CD4-positive, alpha-beta T cell treated with Interleukin-17A for 4 hours (primary cell): ENCODE measurements at places on chromosomes 12 and 14.
A peak's percentile ranks its signal among the peaks of the same experiment; 100 is the strongest.

GRCh38 chr14:22329371-22329770 is 259.7 kb downstream of the DAD1 start:
- no peak for DNase-seq

GRCh38 chr12:11981121-11981733 is 89.5 kb upstream of the BCL2L14 start:
- DNase-seq = peak; percentile 53

- DNase-seq = peak; percentile 53
Measured at GRCh38 chr12:388541-389141, 479 bp downstream of the KDM5A start.

DNA sequence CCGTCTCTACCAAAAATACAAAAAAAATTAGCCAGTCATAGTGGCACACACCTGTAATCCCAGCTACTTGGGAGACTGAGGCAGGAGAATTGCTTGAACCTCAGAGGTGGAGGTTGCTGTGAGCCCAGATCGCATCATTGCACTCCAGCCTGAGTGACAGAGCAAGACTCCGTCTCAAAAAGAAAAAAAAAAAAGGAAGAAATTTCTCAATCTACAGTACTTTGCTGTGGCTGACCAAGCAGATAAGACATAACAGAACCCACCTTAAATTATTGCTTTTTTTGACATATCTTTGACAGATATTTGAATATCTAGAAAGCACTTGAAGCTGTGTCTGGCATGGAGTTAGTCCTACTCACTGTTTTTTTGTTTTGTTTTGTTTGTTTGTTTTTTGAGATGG is 34.9 kb upstream of the HNF1A start:
- no peak for DNase-seq

- peak; percentile 10 for DNase-seq
Measured at GRCh38 chr14:101584055-101584859, 23.0 kb downstream of the DIO3 start.
